ENCODE measurements at places on chromosomes 7 and 10.

DNA sequence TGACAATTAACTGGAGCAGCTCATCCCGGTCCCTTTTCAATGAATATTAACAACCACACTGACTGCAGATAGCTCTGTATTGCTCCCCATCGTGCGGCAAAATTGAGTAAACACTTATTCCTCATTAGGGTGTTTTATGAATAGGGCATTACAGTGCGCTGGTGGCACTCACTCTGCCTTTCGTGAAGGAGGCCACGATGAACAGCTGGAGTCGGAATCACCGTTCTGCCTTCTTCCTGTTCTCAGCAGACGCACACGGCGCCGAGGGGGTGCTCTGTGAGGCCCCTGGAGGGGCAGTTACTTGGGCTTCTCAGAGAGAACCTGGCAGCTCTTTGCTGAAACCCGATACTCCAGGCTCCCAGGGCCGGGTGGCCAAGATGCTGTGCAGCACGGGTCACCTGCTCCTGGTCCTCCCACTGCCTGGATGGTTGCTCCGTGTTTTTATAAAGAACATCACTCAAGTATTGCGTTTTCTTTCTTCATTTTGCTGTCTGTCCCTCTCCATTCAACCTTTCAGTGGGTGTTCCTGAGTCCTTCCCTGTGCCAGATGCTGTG lies 241.9 kb downstream of the GLRX3 start:
- H3K4me1 ChIP-seq, result peaks cover 4% of the 10 kb centered on the region
- H3K36me3 ChIP-seq, result no peaks in the 10 kb centered on the region
- no peak overlapping the region for H3K27ac ChIP-seq
- DNase-seq, result no peak

GRCh38 chr7:108236681-108237415 lies 106.7 kb upstream of the LAMB4 start:
- no peaks in the 10 kb centered on the region for H3K27me3 ChIP-seq
- no peak overlapping the region for H3K4me3 ChIP-seq
- H3K36me3 ChIP-seq, result peaks cover 1% of the 10 kb centered on the region
- no peak for DNase-seq
- peaks cover 22% of the 10 kb centered on the region for H3K4me1 ChIP-seq
- H3K27ac ChIP-seq, result peak overlapping the region; percentile 49

DNA sequence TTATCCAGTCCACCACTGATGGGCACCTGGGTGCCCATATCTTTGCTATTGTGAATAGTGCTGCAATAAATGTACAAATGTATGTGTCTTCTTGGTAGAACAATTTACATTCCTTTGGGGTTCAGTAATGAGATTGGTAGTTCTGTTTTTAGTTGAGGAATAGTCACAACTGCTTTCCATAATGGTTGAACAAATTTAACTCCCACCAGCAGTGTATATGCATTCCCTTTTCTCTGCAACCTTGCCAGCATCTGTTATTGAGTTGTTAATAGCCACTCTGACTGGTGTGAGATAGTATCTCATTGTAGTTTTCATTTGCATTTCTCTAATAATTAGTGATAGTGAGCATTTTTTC lies 27.8 kb downstream of the COA1 start:
- DNase-seq, result no peak
- no peaks in the 10 kb centered on the region for H3K4me1 ChIP-seq
- H3K4me3 ChIP-seq, result no peak overlapping the region
- H3K36me3 ChIP-seq, result peaks cover 8% of the 10 kb centered on the region
- H3K27ac ChIP-seq, result no peak overlapping the region

- peaks cover 2% of the 10 kb centered on the region for H3K36me3 ChIP-seq
- H3K27me3 ChIP-seq, result no peaks in the 10 kb centered on the region
- DNase-seq, result no peak
- no peak overlapping the region for H3K27ac ChIP-seq
- H3K4me1 ChIP-seq, result no peaks in the 10 kb centered on the region
Measured at GRCh38 chr7:140592964-140593671, 47.5 kb downstream of the DENND2A start.

GRCh38 chr7:55590517-55591281 lies 18.4 kb upstream of the VOPP1 start:
- H3K4me3 ChIP-seq, result no peak overlapping the region
- H3K27ac ChIP-seq, result no peak overlapping the region
- H3K27me3 ChIP-seq, result peaks cover 2% of the 10 kb centered on the region

DNA sequence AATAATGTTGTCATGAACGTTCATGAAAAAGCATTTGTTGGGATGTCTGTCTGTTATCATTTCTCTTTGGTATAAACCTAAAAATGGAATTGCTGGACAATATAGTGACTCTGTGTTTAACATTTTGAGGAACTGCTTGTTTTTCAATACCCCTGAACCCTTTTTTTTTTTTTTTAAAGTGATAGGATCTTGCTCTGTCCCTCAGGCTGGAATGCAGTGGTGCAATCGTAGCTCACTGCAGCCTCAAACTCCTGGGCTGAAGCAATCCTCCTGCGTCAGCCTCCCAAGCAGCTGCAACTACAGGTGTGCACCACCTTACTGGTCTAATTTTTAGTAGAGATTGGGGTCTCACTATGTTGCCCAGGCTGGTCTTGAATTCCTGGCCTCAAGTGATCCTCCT lies 15.1 kb upstream of the LMTK2 start:
- H3K27me3 ChIP-seq, result no peaks in the 10 kb centered on the region
- no peak overlapping the region for H3K4me3 ChIP-seq
- no peak for DNase-seq

DNA sequence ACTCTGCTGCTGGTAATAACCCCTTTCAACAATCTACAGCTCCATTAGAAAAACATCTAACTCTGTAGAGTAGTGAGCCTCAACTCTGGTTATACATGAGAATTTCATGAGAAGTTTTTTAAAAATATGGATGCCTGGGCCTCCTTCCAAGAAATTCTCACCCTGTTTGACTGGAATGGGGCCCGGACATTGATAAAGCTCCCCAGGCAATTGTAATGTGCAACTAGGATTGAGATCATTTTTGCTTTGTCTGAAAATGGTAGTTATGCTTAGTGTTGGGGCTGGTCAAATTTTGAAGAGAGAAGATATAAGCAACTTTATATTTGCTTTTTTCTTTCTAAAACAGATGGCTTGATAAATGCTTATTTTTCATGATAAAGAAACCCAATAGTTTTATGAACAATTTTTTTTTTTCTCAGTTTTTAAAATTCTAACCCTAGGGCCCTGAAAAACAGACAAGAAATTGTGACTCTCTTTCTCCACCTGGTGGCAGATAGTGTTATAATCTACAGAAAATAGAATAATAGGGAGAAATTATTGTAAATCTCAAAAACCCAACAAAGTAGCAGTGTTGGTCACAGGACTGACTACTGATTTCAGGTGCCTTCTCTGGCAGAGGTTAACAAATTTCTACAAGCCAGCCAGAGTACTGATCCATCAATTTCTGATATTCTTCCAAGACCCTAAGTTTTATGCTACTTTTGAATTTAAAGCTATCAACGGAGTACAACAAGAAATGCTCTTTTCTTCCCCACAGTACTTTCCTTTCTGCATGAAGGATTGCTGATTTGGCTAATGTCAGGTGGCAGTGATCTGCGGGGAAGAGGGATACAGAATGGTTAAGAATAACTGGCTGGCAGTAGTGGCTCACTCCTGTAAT lies 174.8 kb downstream of the DKK1 start:
- no peaks in the 10 kb centered on the region for H3K36me3 ChIP-seq
- no peak overlapping the region for H3K27ac ChIP-seq
- H3K27me3 ChIP-seq, result no peaks in the 10 kb centered on the region
- H3K4me3 ChIP-seq, result no peak overlapping the region
- H3K4me1 ChIP-seq, result no peaks in the 10 kb centered on the region
- DNase-seq, result peak; percentile 14

DNA sequence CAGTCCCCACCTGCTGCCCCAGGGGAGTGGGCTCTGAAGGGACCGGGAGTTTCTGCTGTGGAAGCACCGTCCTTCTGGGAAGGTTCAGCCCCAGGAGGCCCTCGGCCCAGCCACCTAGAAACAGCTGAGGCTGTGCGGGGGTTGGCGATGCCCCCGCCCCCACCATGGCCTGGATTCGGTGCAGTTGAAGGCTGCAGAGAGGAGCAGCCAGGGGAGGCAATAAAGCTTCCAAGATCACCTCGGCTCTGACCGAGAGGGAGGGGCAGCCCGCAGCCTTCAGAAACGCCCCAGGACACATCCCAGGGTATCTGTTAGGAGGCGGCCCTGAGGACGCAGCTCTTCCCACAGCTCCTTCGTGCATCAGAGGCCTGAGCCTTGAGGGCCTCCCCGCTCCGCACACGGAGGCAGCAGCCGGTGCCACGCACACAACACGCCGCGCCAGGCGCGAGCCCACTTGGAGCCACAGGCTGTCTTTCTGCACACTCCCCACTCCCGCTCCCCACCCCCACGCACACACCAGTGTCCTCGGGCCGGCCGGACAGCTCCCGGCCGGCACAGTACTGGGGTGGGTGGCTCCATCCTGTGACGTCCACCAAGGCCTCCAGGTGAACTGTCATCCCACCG lies 1.6 kb downstream of the KNDC1 start:
- DNase-seq, result no peak
- H3K27ac ChIP-seq, result no peak overlapping the region
- H3K4me1 ChIP-seq, result peaks cover 17% of the 10 kb centered on the region
- H3K4me3 ChIP-seq, result peak overlapping the region; percentile 51
- H3K27me3 ChIP-seq, result no peaks in the 10 kb centered on the region
- peaks cover 6% of the 10 kb centered on the region for H3K36me3 ChIP-seq

All from neuronal stem cell (in vitro differentiated cells).